ENCODE measurements at places on chromosomes 7 and 10.

- DNase-seq: no peak
Measured at GRCh38 chr7:122532406-122533269, 166.3 kb downstream of the RNF133 start.

DNA sequence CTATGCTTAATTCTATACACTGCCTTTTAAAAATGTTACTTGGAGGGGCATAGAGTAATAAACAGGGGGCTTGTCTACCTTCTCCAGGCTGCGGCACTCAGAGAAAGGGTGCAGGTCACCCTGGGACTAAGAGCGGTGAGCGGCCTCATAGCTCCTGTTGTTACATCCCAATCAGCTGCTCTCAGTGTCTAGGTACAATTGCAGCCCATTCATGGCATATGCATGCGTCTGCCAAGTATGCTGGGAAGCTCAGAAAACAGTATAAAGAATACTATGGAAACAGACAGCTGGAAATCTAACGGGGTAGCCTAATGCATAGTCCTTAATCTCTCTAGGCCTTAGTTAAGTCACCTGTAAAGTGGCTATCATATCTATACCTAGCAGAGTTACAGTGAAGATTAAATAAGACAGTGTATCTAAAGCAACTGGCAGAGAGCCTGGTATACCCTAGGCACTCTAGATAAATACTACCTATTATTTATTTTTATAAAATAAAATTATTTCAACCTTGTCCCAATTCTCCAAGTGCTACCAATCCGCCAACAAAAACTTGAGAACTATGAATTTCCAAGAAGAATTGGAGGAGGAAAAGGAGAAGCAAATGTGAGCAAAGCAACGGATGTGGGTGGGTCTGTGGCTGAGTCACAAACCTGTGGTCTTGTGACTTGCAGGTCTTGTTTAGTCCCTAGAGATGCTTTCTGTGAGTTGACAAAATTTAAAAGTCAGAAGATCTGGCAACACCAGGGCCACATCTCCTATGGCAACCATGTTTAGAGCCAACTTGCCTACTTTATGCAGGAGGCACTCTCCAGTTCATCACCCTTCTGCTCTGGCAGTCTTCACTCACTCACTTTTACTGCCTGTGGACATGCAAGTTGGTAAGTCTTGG, 183.0 kb downstream of the RAPGEF5 start:
- no peak for DNase-seq

GRCh38 chr10:13707156-13707881, 120.6 kb downstream of the PRPF18 start:
- DNase-seq: peak; percentile 93

DNA sequence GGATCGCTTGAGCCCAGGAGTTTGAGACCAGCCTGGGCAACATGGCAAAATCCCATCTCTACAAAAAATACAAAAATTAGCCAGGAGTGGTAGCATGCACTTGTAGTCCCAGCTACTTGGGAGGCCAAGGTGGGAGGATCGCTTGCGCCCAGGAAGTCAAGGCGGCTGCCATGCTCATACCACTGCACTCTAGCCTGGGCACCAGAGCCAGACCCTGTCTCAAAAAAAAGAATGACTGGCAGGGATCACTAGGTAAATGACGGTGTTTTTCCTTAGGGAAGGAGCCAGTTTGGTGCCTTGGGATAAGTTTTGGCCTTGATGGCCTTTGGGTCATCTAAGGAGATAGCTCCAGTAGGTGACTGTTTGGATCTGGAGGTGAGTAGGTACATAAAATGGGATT, 8.9 kb downstream of the TMEM248 start:
- no peak for DNase-seq

DNA sequence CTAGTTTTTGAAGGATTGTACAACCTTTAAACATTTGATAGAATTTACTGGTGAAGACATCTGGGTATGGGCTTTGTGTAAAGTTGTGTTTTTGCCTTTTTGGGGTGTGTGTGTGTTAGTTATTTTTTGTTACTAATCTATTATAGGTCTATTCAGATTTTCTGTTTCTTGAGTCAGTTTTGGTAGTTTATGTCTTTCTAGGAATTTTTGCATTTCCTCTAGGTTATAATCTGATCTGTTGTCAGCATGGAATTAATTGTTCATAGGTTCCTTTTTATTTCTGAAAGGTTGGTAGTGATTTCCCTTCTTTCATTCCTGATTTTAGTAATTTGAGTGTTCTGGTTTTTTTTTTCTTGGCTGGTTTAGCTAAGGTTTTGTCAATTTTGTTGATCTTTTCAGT, 17.7 kb downstream of the SEPTIN7 start:
- DNase-seq: no peak

DNA sequence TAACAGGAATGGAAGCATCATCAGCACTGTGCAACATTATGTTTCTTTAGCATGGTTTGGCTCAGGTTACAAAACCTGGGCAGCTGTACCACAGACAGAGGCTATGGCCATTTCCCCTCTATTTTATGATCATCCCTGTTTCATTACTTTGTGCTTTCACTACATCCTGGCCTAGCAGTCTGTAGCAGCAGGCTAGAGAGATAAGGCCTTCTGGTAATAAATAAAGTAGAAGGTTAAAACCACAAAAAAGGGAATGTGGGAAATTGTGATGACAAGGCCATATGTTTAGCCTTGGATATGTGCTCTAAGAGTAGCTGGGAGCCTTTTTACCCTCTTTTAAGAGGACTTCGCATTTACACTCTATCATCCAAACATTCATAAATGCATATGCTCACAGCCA, 266.2 kb upstream of the PHF14 start:
- no peak for DNase-seq

- DNase-seq: no peak
Measured at GRCh38 chr7:44216019-44216418, 15.2 kb downstream of the YKT6 start.

DNA sequence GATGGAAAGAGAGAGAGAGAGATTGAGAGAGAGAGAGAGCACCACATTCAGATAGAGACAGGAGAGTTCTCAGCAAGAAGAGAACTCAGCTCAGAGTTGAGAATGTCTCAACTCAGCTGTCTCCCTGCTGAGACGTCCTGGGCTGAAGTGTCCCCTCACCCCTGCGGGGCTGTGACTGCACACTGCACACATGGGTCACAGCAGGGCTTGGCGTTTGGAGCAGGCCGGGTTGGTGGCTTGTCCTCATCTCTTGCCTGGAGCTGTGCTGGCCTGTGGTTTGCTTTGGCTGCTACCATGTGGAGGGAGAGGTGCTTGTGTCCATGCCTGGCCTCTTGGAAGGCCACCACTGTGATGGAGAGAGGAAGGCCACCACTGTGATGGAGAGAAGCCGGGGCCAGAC, 167.9 kb downstream of the RNF216 start:
- DNase-seq: no peak

DNA sequence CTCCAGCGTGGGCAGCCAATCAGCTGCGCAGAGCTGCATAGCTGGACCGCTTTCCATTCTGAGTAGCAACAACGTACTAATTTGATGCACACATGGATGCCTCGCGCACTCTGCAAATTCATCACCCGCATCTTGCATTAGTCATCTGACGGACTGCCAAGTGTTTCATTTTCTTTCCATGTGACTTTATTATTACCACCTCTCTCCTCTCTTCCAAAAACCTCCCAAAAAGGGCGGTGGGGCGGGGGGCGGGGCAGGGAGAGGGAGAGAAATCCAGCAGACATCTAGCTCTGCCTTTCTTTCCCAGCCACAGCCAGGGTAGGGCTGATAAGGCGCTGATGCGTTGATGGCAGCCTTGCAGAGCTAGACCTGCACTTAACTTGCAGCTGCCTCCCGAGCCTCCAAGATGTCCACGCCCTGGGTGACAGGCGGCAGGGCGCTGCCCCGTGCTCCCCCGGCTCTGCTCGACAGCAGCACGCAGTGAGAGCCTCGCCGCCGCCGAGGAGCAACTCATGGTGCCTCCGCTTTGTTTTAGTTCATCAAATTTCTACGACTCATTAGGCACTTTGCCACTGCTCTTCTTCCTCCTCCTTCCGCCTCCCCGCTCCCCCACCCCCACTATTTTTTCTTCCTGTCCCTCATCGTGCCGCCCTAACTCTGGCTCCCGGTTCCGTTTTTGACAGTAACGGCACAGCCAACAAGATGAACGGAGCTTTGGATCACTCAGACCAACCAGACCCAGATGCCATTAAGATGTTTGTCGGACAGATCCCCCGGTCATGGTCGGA, 147.3 kb downstream of the CELF2 start:
- peak; percentile 82 for DNase-seq
